ENCODE measurements at places on chromosomes 2 and 18.

GRCh38 chr2:166179201-166179600 lies 51.4 kb upstream of the SCN1A start:
- no peak for DNase-seq

GRCh38 chr2:228140934-228141528 lies 40.5 kb downstream of the SPHKAP start:
- no peak for DNase-seq

DNA sequence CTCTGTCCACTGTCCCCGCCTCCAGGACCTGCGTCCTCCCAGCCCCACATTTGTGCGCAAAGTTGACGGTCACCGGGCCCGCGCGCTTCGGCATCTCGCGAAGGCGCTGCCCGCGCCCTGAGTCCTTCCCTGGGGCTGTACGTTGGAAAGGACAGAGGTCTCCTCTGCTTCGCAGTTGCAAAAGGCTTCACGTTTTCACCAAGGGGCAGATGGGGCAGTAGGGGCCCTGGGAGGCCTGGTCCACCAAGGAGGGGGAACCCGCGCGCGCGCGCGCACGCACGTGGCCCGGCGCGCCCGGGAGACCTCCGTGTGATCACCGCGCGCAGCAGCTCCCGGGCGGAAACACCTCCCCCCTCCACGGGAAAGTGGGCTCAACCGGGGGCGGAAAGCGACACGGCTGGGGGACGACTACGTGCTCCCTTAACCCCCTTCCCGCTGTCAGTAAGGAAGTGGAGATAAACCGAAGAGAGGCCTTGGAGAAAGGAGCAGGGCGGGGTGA lies 21.9 kb downstream of the TEX44 start:
- DNase-seq, result no peak

- DNase-seq, result no peak
Measured at GRCh38 chr18:54150226-54150625, 74.2 kb downstream of the MBD2 start.

DNA sequence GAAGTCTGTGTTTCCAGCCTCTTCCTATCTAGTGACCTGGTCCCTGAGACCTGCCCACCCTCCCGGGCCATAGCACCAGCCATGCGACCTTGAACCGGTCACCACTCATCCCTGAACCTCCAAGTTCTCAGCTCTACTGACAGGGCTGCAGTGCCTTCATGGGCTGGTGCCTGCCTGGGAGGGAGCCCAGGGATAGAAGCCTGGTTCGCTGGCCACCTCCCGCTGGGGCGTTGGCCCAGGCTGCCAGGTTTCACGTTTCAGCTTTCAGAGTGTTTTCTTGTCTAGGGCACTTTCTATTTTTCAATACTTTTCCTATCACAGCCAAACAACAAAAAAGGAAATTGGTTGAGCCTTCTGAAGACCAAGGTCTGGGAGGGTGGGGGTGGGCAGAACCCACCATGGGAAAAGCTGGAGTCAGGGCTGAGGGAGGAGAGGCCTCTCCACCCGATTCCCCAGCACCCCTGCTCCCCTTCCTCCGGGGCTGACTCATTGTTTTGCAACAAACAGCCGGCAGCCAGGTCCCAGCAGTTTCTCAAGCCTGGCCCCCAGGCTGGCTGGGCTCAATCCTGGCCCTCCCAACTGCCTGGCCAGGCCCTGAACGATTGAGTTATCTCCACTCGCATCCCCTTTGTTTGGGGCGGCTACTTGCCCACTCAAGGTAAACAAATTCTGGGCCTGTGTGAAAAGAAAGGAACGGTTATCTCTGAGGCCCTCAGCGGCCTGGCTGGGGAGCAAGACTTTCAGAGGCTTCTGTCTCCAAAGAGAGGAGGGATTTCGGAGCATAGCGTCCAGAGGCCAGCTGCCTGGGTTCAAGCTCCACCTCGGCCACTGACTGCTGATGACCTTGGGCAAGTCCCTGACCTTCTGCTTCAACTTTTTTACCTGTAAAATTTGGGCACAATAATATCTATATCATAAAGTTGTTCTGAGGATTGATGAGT lies 47.5 kb downstream of the ZFP36L2 start:
- no peak for DNase-seq

DNA sequence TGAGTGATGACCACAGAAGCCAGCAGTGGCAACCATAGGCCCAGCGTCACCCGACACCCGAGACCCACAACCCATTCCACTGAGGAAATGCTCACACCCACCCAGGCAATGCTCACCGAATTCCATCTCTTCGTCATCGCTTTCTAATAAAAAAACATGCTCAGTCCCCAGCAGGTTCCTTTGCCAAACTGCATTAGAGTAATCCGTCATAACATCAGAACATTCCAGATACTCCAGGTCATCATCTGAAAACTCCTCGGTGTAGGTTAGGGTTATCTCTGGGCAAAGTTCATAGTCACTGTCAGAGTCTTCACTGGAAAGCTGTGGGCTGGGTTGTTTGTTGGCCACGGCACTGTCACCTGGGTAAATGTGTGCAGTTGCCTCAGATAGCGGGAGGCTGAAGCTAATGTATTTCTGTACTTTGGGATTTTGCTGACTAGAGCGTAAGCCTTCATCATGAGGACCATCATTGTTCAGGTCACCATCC lies 49.3 kb downstream of the ALPK2 start:
- no peak for DNase-seq

DNA sequence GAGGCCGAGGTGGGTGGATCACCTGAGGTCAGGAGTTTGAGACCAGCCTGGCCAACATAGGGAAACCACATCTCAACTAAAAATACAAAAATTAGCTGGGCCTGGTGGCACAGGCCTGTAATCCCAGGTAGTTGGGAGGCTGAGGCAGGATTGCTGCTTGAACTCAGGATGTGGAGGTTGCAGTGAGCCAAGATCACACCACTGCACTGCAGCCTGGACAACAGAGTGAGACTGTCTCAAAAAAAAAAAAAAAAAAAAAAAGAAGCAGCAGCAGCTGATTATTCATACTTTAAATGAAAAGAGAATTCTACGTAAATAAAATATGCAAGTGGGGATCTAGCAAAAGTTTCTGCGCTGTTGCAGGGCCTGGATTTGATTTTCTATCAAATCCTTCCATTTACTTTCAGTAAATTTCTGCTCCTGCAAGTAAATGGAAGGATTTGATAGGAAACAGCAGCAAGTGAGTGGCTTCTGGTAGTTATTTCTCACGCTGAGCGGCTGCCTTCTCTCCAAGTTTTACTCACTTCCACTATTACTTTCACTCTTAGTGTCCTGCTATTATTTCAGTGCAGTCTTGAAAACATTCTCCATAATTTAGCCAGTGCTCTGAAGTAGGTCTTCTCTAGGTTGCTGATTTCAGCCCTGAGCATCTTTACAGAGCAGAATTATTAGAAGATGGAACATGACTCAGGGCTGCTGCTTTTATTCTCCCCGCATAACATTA lies 68.4 kb downstream of the SLC16A14 start:
- no peak for DNase-seq

- no peak for DNase-seq
Measured at GRCh38 chr18:36757991-36758390, 70.8 kb downstream of the TPGS2 start.

DNA sequence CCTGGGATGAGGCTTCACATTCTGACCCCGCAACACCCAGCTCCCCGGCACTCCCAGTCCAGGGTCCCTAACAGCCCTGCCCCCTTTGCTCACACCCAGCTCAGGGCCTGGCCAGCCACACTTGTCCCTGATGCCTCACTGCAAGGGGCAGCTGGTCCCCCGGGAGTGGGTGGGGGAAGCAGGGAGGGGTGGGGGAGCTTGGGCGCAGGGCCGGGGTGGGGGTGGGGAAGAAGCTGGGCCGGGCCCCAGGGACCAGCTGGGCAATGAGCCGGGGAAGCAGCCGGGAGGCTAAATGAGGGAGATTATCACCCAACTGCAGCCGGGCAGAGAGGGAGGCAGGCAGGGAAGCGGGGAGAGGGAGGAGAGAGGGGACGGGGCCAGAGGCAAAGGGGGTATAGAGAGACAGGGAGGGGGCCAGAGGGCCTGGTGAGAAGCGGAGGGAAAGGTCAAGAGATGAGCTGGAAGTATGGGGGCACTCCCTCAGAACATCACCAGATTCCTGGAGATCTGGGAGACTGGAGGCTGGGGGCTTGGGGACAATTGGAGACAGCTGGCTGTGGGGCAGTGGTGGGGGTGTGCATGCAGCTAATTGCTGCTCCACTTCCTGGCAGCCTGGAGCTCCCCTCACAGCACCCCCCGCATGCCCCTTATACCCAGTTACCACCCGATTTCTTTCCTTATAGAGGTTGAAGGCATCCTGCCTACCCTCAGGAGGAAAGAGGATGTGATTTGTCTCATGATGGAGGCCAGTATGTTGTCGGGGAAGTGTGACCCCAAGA lies 2.5 kb upstream of the ASIC4 start:
- DNase-seq, result no peak

DNA sequence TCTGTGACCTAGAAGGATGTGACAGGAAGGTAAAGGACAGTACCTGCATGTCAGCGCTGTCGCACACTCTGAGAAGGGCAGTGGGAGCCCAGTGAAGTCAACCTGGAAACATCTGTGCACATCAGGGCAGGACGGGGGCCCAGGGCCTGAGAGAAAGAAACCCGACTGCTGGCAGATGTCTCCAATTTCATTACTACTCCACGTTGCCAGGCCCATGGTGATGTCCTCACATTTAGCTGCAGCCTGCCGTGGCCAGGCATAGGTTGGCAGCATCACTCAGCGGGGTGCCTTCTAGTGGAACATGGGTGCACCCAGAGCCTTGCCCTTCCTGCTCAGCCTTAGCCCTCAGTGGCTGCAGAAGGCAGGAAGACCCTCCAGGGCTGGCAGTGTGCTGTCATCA lies 72.3 kb upstream of the FOSL2 start:
- DNase-seq, result no peak

DNA sequence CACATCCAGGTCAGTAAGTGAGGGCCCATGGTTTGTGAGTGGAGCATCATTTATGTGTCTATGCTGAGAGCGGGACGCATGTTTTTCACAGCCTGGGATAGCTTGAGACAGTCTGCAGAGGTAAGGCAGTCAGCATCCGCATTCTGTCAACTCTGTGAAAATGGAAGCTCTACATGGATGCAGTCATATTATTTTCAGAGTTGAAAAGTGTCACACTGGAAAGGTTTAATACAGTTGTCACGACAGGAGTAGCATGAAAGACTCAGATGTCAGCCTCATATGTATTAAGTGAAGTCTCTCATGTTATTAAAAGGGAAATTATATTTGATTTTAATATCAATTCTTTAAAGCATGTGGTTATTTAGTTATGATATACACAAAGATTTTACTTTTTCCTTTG lies 436.9 kb upstream of the GYPC start:
- no peak for DNase-seq

GRCh38 chr2:226474131-226474530 lies 325.5 kb downstream of the IRS1 start:
- DNase-seq, result no peak

GRCh38 chr2:150591496-150592285 lies 104.2 kb upstream of the RND3 start:
- DNase-seq, result no peak

DNA sequence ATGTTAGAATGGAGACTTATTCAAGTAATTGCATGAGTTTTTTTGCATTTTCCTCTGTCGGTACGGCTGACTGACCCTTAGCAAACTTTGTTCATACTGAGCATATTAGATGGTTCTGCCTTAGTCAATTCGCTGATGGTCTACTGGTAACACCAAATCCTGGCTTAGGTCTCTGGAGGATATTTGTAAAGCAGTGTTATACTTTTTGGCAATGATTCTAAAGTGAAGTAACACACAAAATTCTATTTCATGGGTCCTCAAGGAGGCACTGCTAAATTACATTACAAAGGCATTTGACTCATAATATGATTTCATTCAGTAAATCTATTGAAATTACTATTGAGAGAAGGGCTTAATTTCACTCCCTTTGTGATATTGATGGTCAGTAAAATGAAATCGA lies 246.8 kb upstream of the RASGRP3 start:
- no peak for DNase-seq

- DNase-seq, result no peak
Measured at GRCh38 chr2:112614201-112614840, 29.9 kb downstream of the CHCHD5 start.

GRCh38 chr2:181632733-181633401 lies 24.0 kb downstream of the CERKL start:
- no peak for DNase-seq

GRCh38 chr2:202317080-202317857 lies 51.7 kb downstream of the NOP58 start:
- DNase-seq, result no peak

DNA sequence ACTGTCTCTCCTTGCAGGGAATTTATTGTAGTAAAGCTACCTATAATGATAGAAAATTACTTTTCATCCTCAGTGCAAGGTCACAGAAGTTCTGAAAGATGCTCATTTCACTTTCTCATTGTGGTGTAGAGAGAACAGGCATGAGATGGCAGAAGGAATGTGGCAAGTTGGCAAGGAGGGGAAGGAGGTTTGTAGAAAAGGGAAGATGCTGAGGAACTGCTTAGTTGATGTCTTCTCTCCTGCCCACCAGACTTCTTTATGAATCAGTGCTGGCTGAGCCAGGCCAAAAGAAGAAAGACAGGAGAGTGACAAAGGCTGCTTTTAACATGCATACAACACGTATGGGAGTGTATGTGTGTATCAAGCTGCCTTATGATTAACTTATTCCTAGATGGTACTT lies 164.4 kb downstream of the PRPF40A start:
- no peak for DNase-seq

- no peak for DNase-seq
Measured at GRCh38 chr2:10863837-10864236, 47.9 kb upstream of the KCNF1 start.

GRCh38 chr2:83112858-83113257 lies 1346.2 kb downstream of the SUCLG1 start:
- DNase-seq, result no peak

DNA sequence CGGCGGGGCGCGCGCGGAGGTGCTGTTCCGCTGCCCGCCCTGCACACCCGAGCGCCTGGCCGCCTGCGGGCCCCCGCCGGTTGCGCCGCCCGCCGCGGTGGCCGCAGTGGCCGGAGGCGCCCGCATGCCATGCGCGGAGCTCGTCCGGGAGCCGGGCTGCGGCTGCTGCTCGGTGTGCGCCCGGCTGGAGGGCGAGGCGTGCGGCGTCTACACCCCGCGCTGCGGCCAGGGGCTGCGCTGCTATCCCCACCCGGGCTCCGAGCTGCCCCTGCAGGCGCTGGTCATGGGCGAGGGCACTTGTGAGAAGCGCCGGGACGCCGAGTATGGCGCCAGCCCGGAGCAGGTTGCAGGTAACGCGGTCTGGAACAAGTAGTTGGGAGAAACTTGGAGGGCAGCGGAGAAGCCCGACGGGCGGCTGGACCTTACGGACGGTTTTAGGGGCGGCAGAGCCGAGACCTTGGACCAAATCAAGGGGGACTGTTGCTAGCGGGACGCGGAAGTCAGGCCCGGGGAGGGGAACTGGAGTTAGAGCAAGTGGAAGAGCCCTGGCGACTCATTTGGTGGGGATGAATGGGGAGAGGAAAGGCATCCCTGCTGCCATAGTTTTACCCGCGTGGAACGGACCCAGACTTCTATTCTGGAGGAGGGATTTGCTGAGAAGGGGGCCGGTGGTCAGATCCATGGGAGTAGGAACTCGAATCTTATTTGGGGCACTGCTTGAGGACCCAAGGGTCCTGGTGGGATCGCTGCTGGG lies 573 bp downstream of the IGFBP2 start:
- no peak for DNase-seq

GRCh38 chr2:176675271-176675949 lies 406.2 kb downstream of the MTX2 start:
- DNase-seq, result no peak
